Aorta (tissue), 5 donors: ENCODE measurements at places on chromosomes 5 and 9. TPM values are rescaled to one million over a fixed set of nuclear protein-coding genes. Genes with fewer than 3 reads are reported as not detected.

The STKLD1 gene
- polyA plus RNA-seq, result 3.5 TPM

The SLU7 gene
- 36.3 TPM for polyA plus RNA-seq

The CANX gene
- polyA plus RNA-seq, result 143 TPM

The GLE1 gene
- polyA plus RNA-seq, result 6.9 TPM

The DOK3 gene
- polyA plus RNA-seq, result 4.4 TPM

The STK32A gene
- 4.6 TPM for polyA plus RNA-seq

The VPS13A gene
- 6.6 TPM for polyA plus RNA-seq

The SPINK7 gene
- not detected for polyA plus RNA-seq

The ADGRD2 gene
- not detected for polyA plus RNA-seq
